ENCODE measurements at places on chromosomes 6 and 20.
A peak's percentile ranks its signal among the peaks of the same experiment; 100 is the strongest.

DNA sequence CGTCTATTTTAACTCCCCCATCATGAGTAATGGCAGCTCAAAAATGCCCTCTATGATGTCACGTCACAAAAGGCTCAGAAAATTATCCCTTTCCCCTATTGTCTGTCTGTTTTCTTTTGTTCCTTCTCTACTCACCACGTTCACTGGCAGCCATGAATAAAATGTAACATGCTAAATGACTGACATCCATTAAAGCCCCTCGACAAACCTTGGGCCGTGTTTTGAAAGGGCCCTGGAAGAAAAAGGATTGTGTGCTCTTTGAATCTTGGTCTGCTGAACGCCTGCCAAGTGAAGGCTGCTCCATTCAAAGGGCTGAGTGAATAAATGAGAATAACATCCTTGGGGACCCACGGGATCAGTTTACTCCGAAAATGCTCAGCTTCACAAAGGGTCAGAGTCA is 118.7 kb downstream of the RPS12 start:
- peaks cover 20% of the 10 kb centered on the region for H3K27me3 ChIP-seq
- DNase-seq, result no peak

DNA sequence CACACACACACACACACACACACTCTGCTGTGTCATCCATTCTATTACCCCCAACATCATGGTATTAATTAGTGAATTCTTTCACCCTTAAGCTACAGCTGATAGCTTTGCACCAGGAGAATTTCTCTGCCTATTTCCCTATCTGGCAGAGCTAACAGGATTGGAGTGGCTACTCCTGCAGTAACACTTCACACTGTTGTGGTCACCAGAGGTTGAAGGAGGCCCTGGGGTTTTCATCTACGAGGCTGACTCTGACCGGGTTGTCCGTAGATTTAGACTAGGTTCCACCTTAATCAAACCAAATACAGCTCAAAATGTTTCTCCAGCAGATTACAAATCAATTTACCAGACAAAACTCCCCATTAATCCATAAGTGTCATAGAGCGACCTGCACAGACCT is 69.2 kb upstream of the RIPOR2 start:
- H3K27me3 ChIP-seq, result no peaks in the 10 kb centered on the region
- H3K36me3 ChIP-seq, result peaks cover 2% of the 10 kb centered on the region
- no peak overlapping the region for H3K4me3 ChIP-seq
- H3K4me1 ChIP-seq, result peaks cover 61% of the 10 kb centered on the region
- DNase-seq, result no peak

GRCh38 chr6:159828074-159828473 is 28.0 kb downstream of the PNLDC1 start:
- DNase-seq, result no peak
- H3K27ac ChIP-seq, result no peak overlapping the region
- H3K27me3 ChIP-seq, result peaks cover 16% of the 10 kb centered on the region
- no peak overlapping the region for H3K4me3 ChIP-seq
- H3K4me1 ChIP-seq, result peaks cover 5% of the 10 kb centered on the region

GRCh38 chr20:44166477-44166876 is 20.5 kb downstream of the JPH2 start:
- H3K27ac ChIP-seq, result no peak overlapping the region
- H3K36me3 ChIP-seq, result no peaks in the 10 kb centered on the region

DNA sequence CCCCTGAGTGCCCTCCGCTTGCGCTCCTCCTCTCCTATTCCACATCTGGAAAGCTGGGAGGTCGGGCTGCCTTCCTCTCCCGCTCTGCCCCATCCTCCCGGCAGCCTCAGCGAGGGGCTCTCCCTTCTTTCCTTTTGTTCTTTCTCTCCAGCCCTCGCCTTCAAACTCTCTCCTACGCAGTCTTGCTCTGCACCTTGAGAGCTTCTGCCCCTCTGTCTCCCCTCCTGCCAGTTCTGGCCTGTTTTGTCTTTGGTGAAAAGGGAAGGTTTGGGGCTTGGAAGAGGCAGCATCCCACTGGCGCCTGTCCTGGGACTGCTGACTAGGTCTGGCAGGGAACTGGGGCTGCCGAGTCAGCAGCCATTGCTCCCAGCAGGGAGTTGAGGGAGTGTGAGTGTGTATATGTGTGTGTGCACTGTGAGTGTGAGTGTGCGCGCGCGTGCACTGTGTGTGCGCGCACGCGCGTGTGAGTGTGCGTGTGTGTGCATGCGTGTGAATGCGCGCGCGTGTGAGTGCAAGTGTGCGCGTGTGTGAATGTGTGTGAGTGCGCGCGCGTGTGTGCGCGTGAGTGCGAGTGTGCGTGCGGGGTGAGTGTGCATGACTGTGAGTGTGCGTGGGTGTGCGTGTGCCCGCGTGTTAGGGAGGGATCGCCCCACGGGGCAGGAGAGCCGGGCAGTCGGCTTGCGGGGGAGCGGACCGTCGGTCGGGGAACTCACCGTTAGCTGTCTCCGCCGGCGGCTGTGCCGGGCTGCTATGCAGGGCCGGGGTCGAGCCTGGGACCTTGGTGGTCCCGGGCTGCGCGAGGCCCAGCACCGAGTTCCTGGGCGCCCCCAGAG is 523 bp downstream of the CPXM1 start:
- no peak for DNase-seq
- peak overlapping the region; percentile 82 for H3K4me3 ChIP-seq
- H3K36me3 ChIP-seq, result peaks cover 2% of the 10 kb centered on the region

GRCh38 chr6:113364766-113365165 is 492.4 kb upstream of the MARCKS start:
- H3K4me1 ChIP-seq, result no peaks in the 10 kb centered on the region
- H3K36me3 ChIP-seq, result no peaks in the 10 kb centered on the region
- DNase-seq, result no peak

GRCh38 chr20:50654904-50655303 is 36.4 kb downstream of the RIPOR3 start:
- no peaks in the 10 kb centered on the region for H3K27me3 ChIP-seq
- DNase-seq, result no peak
- H3K27ac ChIP-seq, result no peak overlapping the region
- no peaks in the 10 kb centered on the region for H3K36me3 ChIP-seq
- H3K4me3 ChIP-seq, result no peak overlapping the region

GRCh38 chr6:91669154-91669870 is 1082.4 kb upstream of the MAP3K7 start:
- H3K27me3 ChIP-seq, result no peaks in the 10 kb centered on the region
- no peaks in the 10 kb centered on the region for H3K4me1 ChIP-seq
- H3K27ac ChIP-seq, result no peak overlapping the region
- H3K36me3 ChIP-seq, result no peaks in the 10 kb centered on the region

- no peak for DNase-seq
- no peak overlapping the region for H3K4me3 ChIP-seq
- H3K27me3 ChIP-seq, result no peaks in the 10 kb centered on the region
Measured at GRCh38 chr6:130216620-130217019, 6.1 kb downstream of the SAMD3 start.

DNA sequence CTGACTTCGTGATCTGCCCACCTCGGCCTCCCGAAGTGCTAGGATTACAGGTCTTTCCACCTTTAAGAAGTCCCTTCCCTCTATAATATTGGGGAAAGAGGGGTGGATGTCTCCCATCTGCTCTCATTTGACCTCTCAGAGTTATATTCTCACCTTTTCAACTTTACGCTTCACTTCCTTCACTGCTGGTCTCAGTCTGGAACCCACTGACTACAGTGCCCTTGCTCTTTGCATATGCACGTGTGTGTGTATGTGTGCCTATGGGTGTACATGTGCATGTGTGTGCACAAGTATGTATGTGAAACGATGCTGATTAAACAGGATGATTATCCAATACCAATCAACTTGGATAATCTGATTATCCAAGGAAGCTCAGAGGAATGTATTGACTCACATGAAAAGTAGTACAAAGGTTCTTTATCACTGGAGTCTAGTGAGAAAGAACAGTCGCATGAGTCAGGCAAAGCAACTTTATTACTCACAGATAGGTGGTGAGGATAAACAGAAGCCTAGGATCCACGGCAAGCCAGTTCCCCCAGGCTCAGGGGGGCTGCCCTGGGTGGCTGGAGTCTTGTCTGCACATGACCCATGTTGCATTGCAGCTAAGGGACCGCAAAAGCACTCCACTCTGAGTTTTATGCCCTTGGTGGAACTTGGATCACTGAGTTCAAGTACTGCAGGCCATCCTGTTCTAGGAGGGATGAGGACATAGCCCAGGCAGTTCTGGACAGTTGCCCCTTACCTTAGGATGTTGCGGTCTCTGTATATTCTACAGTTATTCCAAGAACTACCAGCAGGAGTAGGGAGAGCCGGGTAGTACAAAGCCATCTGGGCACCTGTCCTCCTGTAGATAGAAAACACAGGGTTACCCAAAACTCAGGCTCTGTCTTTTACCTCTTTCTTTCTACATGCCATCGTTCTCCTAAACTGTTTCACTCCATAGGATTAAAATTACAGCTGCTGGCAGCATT is 50.9 kb downstream of the SNRNP48 start:
- no peaks in the 10 kb centered on the region for H3K36me3 ChIP-seq
- H3K4me3 ChIP-seq, result no peak overlapping the region
- no peak overlapping the region for H3K27ac ChIP-seq
- H3K27me3 ChIP-seq, result peaks cover 5% of the 10 kb centered on the region

- peak overlapping the region; percentile 29 for H3K4me3 ChIP-seq
- DNase-seq, result no peak
- peaks cover 61% of the 10 kb centered on the region for H3K4me1 ChIP-seq
- peaks cover 2% of the 10 kb centered on the region for H3K36me3 ChIP-seq
Measured at GRCh38 chr6:25010176-25010575, 74.4 kb upstream of the RIPOR2 start.

DNA sequence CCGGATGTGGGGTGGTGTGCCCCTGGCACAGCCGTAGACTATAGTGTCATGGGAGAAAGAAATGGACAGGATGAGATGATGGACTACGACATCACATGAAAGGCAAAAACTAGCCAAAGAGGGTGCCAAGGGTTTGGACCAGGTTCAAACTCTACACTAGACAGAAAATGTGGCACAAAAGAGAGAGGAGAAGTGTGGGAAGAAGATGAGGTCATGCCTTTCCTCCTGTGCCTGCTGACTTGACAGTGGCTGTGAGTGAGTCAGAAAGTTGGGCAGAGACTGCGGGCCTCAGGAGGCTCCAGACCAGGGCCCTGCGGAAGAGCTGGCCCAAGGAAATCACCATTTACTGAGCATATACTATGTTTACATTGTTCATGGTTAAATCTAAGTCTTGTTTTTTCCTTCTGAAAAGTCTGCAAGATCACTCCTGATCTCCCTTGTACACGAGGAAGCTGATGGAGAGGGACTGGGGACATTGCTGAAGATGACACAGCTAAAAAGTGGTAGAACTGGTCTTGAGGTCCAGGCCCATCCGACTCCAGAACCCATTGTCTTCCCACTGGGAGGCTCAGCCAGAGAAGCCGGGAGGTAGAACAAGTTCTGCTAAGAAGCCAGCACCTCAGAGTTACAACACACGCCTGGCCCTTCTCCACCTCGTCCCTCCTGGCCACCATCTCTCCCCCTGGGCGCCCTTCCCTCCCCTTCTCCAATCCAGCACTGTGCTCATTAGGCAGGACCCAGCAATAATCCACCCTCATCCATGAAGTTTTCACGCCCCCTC is 35.6 kb downstream of the CNKSR3 start:
- no peak for DNase-seq
- H3K36me3 ChIP-seq, result no peaks in the 10 kb centered on the region
- H3K27me3 ChIP-seq, result peaks cover 5% of the 10 kb centered on the region
- H3K27ac ChIP-seq, result no peak overlapping the region

DNA sequence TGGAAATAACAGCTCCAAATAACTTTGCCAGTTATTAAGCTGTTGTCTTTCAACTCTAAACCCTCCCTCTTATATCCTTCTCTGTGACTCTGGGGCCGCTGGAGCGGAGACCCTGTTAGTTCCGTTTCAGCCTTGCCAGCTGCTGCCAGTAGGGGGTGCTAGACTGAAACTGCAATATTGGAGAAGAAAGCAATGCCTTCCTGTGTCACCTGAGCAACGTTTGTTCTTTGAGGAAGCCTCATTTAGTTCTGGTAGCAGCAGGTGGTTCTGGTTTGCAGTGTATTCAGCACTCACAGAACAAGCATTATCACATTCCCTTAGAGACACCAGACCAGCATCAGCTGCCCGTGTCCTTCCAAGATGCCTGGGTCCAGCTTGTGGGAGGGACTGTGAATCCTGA is 22.9 kb upstream of the JAG1 start:
- DNase-seq, result no peak
- no peaks in the 10 kb centered on the region for H3K4me1 ChIP-seq
- peaks cover 5% of the 10 kb centered on the region for H3K27me3 ChIP-seq
- H3K27ac ChIP-seq, result no peak overlapping the region

GRCh38 chr20:37773291-37773826 is 79.5 kb downstream of the CTNNBL1 start:
- no peak overlapping the region for H3K27ac ChIP-seq
- peaks cover 7% of the 10 kb centered on the region for H3K4me1 ChIP-seq
- H3K4me3 ChIP-seq, result no peak overlapping the region
- DNase-seq, result no peak

Measured in T-helper 2 cell treated with Interferon-gamma antibody and Interleukin-4, amounts not matched to agents 5 μg/mL and 100 μg/mL, for 36 hours (primary cell).